ENCODE measurements at places on chromosomes 6 and 20. TPM values are rescaled to one million over a fixed set of nuclear protein-coding genes. Genes with fewer than 3 reads are reported as not detected.

Gene KLC4
- total RNA-seq, result 15.2 TPM

Gene CSNK2B
- 85.0 TPM for total RNA-seq

Gene CAGE1
- total RNA-seq, result 0.06 TPM

Gene BTN2A1
- total RNA-seq, result 15.5 TPM

Gene PROKR2
- total RNA-seq, result not detected

Gene ALDH8A1
- total RNA-seq, result 0.92 TPM

Data from aortic smooth muscle cell (primary cell).